ENCODE measurements at places on chromosomes 6 and 20.

GRCh38 chr6:68633972-68634725 is 933 bp upstream of the ADGRB3 start:
- no peak for DNase-seq

DNA sequence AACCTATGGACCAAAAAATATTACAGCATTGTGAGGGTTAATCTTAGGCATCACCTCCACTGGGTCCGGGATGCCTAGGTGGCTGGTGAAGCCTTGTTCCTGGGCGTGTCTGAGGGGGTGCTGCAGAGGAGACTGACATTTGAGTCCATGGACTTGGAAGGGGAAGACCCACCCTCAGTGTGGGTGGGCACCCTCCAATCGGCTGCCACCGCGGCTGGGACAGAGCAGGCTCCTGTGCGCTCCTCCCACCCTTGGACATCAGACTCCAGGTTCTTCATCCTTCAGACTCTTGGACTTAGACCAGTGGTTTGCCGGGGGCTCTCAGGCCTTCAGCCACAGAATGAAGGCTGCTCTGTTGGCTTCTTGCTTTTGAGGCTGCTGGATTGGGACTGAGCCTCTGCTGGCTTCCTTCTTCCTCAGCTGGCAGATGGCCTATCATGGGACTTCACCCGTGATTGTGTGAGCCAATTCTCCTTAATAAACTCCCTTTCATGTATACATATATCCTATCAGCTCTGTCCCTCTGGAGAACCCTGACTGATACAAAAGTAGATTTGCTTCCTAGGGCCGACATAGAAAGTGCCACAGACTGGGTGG is 113.1 kb downstream of the TTLL2 start:
- no peak for DNase-seq

- no peak for DNase-seq
Measured at GRCh38 chr6:61809004-61809595, 476.9 kb downstream of the KHDRBS2 start.

- DNase-seq: no peak
Measured at GRCh38 chr6:142118925-142119324, 13.8 kb upstream of the GJE1 start.

DNA sequence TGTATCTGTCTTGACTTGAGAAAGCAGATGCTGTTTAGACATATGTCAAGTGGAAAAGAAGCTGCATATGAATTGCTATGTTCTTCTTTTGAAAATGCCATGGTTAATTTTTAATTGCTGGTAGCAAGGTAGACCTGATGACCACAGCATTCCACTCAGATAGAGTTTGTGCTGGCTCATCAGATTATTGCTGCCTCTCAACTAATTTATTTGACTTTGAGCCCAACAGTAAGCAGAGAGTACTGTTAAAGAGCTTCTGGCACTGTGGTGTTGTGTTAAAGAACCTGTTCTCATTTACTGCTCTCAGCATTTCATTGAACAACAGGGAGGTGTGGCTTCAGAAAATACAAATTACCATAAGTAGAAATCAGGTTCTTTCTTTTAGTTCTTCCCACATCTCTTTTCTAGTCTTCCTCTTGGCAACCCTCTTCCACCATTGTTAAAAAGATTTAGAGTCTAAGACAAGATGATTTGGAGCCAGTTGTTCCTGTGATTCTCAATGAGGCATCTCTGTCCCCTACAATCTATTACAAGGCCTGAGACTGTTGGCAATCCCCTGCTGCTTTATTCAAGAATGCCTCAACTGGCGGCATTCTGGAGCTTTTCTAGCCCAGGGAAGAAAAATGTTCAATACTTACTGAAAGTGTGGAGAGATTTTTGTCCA is 967.6 kb upstream of the GJE1 start:
- DNase-seq: no peak

DNA sequence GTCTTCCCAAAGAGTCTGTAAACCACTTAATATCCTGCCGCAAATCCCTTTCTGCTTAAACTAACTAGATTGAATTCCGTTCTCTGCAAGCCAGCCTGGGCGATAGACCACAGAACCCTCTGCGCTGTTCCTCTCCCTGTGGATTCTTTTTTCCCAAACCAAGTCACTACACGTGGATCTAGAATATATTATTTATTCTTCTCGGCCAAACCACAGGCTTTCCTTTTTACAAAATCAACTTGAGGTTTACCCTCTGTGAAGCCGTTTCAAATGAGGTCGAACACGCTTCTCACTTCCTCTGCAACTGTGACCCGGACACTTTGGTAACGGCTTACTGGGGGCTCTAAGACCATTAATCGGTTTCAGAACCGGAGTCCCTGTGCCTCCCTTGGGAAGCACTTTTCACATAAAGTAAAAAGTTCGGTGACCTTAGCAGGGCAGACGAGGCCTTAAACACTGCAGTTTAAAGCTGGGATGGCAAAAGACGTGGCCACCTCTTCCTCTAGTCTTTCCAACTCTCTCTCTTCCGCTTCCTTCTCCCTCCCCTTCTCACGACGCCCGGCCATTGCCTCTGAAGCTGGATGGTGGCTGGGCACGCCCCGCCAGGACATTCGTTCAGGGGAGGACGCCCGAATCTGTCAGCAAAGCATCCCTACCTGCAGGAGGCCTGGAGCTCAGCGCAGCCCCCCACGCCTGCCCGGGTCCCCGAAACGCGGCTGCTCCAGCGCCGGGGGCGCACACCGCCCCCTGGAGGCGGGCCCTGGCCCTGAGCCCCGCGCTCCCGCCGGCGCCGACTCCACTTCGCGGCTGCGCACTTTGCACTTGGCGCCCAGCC is 55.0 kb upstream of the FOXC1 start:
- peak; percentile 76 for DNase-seq

GRCh38 chr20:37202267-37202943 is 23.1 kb upstream of the MROH8 start:
- DNase-seq: peak; percentile 60

GRCh38 chr6:6320901-6321300 is 439 bp upstream of the F13A1 start:
- DNase-seq: no peak

GRCh38 chr6:163460307-163460782 is 45.8 kb downstream of the QKI start:
- no peak for DNase-seq

DNA sequence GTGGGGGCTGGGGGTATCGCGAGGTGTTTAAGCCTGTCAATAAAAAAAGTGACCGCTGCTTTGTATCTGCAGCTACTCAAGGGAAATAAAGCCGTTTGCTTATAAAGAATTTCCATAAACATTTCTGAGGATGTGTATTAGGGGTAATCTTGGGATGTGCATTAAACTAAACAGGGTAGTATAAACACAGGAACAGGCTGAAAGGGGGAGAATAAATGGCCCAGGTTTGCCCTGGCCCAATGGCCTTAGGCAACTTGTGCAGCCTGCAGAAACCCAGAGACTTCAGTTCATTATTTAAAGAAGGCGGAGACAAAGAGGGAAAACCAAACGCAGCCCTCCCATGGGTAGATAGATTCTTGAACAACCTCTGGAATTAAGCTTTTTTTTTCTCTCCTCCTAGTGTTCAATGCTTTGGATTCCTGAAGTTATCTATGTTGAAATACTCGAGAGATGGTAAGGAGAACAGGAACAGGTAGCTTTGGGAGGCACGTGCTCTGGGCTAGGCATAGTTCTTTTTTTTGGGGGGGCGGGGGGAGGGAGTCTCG is 35.6 kb upstream of the SALL4 start:
- DNase-seq: no peak

GRCh38 chr6:79225717-79226599 is 8.5 kb downstream of the HMGN3 start:
- DNase-seq: no peak

DNA sequence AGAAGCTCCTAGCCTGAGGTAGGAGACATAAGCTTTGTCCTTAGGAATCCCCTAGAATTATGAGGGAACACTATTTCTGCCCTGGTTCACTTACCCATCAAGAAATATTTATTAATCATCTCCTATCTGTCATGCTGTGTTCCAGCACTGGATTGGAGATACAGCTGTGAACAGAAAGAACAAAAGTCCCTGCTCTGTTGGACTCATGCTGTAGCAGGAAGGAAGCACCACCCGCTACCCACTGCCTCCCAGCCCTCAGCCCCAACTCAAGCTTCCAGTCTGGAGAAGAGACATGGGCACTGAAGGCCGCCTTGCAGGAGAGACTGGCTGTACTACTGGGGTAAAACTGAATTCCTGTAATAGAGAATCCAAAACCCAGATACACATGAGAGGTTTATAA is 78.0 kb downstream of the MDGA1 start:
- DNase-seq: no peak

GRCh38 chr6:1015825-1016224 is 296.1 kb upstream of the FOXQ1 start:
- DNase-seq: no peak

DNA sequence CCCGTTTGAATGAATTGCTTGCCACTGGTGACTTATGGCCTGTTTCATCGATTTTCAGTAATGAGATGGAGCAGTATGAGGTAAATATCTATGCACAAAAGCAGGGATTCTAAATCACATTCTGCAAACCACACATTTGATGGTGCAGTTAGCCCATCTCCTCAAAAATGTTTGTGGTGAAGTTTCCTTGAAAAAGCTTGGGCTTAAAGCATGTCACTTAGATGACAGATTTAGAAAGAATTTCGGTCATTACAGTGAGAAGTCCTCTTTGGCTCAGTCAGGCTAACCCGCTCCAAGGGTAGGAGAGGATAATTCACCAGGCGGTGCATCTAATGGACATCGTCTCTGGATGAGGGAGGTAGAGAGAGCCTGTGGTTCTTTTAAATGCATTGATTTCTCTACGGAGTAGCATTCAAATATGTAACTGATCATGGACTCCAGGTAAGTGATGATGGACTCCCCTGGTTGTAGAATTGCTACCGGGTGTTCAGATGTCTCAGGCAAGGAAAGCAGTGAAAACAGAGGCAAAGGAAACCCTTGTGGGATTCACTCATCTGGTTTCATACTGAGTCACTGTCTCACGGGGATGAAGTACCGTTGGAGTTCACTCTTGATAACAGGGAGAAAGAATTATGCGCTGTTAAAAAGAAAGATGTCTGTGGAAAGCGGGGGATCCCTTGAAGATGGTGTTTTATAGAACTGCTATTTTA is 65.3 kb downstream of the AIG1 start:
- no peak for DNase-seq

DNA sequence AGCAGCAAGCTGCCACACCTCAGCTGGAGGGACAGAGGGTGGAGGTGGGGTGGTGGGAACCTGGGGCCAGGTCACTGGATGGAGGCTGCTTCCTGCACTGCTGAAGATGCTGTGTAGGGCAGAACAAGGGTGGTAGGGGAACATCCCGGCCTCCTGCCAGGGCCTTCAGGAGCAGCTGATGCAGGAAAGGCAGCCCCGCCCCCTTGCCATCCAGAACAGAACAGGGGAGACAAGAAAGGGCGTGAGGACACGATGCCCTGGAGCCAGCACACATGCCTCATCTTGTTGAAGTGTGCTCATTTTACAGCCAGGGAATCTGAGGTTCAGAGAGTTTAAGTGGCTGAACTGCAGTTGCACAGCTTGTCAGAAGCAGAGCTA is 43.1 kb upstream of the PHACTR3 start:
- DNase-seq: no peak

GRCh38 chr6:31572041-31572911 is at the start of gene LTA:
Gene LTA (plus strand): TSS chr6:31572289. CDS start chr6:31572743, 454 bp downstream.
- no peak for DNase-seq

DNA sequence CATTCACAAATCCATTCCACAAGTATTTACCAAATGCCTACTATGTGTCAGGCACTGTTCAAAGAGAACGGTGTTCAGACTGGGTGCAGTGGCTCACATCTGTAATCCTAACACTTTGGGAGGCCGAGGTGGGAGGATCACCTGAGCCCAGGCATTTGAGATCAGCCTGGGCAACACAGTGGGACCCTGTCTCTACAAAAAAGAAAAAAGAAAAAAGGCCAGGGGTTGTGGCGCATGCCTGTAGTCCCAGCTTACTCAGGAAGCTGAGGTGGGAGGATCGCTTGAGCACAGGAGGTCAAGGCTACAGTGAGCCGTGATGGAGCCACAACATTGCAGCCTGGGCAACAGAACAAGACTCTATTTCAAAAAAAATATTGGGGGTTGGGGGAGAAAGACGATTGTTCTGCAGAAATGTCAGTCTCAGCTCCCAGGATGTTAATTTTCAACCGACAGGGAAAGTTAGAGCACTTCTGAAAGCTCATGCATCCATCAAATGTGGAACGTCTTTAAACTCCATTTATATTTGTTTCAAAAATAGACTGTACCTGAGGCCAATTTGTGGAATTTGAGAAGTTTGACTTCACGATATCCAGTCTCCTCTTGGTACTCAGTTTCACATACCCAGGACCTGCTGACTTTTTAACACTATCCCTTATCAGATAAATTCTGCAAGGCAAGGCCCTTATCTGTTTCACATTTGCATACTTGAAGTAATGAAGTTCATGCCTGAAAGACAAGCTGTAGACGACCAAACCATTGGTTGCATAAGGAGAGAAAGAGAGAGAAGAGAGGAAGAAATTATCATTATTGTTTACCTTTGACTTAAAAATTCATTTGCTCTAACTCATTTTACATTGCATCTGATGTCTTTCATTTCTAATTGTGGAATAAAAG is 14.8 kb upstream of the BTN3A2 start:
- DNase-seq: no peak

GRCh38 chr6:106745197-106745770 is 115.9 kb downstream of the QRSL1 start:
- DNase-seq: no peak

DNA sequence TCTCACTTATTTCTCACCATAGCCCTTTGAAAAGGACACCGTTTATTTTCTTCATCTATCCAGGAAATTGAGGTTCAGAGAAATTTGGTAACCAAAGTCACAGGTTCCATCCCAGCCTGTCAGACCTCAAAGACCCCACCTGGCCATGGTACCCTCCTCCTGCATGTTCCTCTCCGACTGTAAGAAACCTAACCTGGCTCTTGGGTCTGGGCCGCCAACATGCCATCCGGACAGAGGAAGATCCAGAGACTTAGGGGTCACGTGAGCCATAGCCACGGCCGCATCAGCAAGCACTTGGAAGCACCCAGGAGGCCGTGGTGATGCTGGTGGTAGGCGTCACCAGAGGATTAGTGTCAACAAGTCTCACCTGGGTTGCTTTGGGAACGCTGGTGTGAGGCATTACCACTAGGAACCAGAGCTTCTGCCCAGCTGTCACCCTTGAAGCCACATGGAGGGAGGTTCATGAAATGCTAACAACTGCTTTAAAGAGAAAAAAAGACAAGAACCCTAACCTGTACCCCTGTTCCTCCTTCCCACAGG is 177.1 kb downstream of the EYA2 start:
- no peak for DNase-seq

All from uterus (tissue), 4 donors.